NCI-H460 (cell line): ENCODE measurements at places on chromosomes 13 and 19.

- DNase-seq = peak; percentile 41
These were observed at the start of gene DHDH for GRCh38 chr19:48933382-48933932. TSS of gene DHDH (plus strand) at chr19:48933699. CDS start at chr19:48933722, 23 bp downstream.

DNA sequence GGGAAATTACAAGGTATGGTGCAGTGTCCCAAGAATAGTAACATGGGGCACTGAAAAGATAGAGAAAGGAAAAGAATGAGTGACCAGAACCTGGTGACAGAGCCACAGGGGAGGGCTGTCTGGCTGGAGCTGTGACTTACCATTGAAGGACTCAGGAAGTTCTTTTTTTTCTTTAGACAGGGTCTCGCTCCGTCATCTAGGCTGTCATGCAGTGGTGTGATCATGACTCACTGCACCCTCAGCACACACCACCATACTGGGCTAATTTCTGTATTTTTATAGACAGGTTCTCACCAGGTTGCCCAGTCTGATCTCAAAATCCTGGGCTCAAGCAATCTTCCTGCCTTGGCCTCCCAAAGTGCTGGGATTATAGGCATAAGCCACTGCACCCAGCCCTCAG, 8.8 kb upstream of the CPB2 start:
- DNase-seq = no peak

DNA sequence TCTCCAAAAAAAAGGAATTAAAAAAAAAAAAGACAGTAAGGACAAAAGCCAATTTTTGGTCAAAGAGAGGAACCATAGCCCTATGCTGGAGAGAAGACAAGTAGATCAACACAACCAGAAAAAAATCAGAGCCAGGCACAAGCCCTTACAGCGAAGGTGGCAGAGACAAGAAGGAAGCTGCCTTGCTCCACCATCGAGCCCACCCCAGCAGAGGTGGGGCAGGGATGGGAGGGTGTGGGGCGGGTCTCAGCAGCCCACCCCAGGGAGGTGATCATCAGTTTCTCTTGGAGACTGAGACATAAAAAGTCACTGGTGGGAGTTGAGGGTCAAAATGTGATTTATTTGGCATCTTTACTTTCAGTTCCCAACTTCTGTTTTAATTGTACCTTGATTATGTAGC, 332.4 kb downstream of the FOXO1 start:
- DNase-seq = no peak

- DNase-seq = no peak
These were observed 76.0 kb downstream of the RASA3 start for GRCh38 chr13:114056205-114057013.

GRCh38 chr13:93144031-93144430, 82.6 kb upstream of the GPC6 start:
- no peak for DNase-seq

DNA sequence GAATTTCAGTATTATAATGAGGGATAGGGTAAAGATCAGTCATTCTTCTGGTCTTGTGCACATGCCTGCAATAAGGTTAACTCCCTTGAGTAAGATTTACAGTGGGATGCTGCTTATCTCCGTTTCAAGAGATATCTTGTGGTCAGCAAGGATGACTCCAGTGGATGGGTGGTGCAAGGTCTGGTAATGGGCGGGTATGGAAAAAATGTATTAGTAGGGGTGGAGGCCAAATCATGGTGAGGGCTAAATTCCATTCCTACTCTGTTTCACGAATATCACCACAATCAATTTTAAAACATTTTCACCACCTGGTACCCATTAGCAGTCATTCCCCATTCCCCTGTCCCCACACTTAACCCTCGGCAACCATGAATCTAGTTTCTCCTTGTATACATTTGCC, 40.6 kb downstream of the CCDC122 start:
- DNase-seq = no peak

GRCh38 chr13:39364947-39365468, 238.0 kb downstream of the LHFPL6 start:
- DNase-seq = no peak

DNA sequence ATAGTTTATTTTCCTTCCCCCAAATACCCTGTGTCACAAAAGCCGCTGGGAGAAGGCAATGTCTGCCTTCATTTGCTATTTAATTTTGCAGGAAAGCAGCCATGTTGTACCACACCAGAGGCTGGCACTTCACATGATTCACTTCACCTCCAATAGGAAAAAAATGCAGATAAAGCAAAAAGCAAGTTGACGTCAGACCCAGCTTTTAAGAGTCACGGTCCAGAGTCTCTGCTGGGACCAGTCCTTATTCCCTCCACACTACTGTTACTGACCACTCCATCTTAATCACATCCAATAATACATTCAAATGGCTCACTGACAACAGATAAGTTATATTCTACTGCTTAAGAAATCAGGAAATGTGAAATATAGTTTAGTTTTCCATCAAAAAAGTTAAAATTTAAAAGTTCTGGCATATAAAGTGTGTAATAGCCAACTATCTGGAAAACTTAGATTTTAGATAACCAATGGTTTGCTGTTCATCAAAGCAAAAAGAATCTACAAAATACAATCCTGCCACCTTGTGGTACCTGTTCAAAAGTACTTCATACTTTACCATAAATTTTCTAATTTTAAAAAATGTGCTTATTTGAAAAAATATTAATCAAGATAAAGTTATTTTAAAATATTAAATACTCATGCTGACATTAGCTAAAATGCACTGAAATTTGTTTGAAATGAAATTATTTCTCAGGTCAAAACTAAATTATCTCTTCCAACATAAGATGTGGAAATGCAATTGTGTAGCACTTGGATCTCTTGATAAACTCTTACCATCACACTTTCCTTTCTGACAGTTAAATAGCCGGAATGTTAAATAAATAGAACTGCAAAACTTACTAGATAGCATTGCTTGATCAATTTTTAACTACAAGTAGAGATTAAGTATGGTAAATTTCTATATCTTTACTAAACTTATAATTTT, 97.3 kb downstream of the SERP2 start:
- peak; percentile 21 for DNase-seq

GRCh38 chr19:3360421-3361383, 5.7 kb upstream of the NFIC start:
- DNase-seq = no peak

DNA sequence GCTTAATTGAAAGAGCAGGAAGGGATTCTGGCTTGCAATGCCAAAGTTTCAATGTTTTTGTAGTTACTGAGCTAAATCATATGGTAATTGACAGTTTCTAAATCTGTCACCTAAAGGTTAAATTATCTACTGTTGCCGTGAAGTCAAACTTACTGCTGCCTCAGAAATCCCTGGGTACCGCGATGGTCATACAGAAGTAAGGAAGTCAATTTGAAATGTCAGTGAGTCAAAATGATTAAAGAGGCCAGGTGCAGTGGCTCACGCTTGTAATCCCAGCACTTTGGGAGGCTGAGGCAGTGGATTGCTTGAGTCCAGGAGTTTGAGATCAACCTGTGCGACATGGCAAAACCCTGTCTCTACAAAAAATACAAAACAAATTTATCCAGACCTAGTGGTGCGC, 48.8 kb upstream of the TPM4 start:
- no peak for DNase-seq

GRCh38 chr13:48000559-48001113, 437 bp downstream of the SUCLA2 start:
- peak; percentile 2 for DNase-seq

DNA sequence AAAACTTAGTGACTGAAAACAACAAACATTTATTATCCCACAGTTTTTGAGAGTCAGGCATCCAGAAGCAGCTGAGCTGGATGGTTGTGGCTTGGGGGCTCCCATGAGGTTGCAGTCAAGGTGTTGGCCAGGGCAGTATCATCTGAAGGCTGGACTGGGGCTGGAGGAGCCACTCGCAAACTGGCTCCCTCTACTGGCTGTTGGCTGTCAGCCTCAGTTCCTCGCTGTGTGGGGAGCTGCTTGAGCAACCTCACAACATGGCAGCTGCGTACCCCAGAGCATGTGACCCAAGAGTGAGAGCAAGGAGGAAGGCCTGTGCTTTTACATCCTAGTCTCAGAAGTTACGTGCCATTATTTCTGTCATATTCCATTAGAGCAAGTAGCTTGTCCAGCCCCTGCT, 9.7 kb downstream of the YJU2 start:
- no peak for DNase-seq

DNA sequence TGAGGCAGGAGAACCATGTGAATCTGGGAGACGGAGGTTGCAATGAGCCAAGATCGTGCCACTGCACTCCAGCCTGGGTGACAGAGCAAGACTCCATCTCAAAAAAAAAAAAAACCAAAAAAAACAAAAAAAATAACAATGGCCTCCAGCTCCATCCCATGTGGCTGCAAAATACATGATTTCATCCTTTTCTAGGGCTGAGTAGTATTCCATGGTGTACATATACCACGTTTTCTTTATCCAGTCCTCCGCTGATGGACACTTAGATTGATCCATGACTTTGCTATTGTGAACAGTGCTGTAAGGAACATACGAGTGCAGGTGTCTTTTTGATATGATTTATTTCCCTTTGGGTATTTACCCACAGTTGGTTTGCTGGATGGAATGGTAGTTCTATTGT, 20.9 kb upstream of the LSM14A start:
- no peak for DNase-seq

DNA sequence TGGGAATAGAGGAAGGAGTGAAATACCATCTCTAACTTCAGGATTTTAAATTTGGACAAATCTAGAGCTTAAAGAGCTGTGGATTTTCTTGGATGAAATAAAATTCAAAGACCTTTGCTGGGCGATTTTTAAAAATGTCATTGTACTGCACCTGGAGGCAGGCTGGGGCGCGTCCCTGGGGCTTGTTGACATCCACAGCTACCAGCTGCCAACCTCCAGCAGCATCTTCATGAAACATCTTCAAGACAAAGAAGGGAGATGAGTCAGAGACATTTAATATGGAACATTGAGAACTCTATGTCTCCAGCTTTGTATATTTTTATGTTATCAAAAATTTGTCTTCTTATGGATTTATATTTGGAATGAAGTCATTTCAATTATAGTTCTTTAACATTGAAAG, 132.5 kb downstream of the NALCN start:
- no peak for DNase-seq

DNA sequence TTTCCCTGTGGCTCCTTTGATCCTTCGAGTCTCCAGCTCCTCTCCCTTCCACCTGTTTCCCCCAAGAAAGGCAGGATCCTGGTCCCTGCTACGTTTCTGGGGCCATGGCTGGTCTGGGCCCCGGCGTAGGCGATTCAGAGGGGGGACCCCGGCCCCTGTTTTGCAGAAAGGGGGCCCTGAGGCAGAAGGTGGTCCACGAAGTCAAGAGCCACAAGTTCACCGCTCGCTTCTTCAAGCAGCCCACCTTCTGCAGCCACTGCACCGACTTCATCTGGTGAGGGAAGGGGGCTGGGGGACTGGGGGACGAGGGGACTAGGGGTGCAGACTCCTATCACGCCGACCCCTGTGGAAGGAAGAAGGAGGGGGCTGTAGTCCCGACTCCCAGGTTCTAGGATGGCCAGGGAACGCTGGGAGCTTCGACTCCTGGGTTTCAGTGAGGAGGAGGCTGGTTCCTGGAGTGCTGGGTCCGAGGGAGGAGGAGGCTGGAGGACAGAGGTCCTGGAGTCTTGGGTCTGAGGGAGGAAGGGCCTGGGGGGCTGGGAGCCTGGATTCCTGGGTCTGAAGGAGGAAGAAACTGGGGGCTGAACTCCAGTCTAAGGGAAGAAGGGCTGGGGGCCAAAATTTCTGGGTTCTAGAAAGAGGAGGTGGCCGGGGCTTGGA, 524 bp downstream of the PRKCG start:
- no peak for DNase-seq

DNA sequence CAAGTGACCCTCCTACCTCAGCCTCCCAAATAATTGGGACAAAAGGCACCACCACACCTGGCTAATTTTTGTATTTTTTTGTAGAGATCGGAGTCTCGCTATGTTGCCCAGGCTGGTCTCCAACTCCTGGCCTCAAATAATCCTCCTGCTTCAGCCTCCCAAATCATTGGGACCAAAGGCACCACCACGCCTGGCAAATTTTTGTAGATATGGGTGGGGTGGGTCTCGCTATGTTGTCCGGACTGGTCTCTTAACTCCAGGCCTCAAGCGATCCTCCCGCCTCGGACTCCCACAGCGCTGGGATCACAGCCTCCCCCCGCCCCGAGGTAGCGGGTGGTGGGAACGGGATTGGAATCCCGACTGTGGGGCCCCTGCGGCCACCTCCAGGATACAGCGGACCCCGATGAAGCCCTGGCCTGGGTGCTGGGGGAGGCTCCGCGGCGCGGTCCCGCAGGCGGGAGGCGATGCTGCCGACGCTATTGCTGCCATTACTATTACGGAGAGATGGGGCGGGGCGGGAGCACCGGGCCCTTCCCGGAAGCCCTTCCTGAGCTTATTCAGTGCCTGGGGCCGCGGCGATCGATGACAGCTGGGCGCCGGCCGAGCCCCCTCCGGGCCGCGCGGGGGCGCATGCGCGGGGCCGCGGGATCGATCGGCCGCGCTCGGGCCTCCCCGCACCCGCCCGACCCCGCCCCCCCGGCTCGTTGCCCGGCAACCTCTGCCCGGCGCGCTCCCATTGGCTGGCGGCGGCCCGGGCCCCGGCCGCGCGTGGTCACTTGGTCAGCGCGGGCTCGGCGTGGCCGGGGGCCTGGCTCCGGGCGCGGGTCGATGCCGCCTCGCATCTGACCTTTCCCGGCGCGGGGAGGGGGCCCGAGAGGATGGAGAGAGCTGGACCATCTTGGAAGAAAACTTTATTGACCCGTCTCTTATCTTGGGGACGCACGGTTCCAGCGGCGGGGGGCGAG, 27.9 kb upstream of the ONECUT3 start:
- peak; percentile 37 for DNase-seq

DNA sequence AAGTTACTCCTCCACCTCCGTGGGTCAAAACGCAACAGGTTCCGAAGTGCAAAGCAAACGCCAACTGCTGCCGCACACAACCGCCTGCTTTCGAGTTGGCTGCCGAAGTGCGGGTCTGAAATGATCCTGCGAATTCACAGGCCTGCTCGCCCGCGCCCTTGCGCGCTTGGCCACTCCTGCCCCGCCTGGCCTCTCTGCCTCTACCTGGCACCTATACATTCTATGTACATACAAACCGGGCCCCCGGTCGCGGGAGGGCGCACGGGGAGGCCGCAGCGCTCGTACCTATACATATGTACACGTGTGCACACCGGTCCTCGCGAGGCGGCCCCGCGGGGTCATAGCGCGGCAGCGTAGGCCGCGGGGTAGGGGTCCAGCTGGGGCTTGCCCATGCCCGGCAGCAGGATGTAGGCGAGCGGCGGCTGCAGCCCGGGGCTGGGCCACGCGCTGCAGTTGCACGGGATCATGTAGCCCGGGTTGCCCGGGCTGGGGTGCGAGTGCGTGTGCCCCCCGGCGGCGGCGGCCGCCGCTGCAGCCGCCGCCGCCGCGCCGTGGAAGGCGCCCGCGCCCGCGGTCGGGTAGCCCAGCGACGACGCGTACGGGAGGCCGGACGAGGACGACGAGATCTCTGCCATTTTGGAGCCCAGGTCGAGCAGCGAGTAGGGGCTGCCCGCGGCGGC, 1.3 kb downstream of the SOX21 start:
- DNase-seq = no peak

GRCh38 chr13:95418946-95419345, 117.7 kb upstream of the ABCC4 start:
- DNase-seq = no peak

- no peak for DNase-seq
These were observed 12.8 kb upstream of the CDC42EP5 start for GRCh38 chr19:54485851-54486250.
